Hematopoietic multipotent progenitor cell (in vitro differentiated cells): ENCODE measurements at places on chromosomes 3 and 15. TPM values are rescaled to one million over a fixed set of nuclear protein-coding genes. Genes with fewer than 3 reads are reported as not detected.
A peak's percentile ranks its signal among the peaks of the same experiment; 100 is the strongest.

The RUVBL1 gene
- 47.9 TPM for total RNA-seq

The CHRNA3 gene
- total RNA-seq, result not detected

The GCHFR gene
- total RNA-seq, result 25.3 TPM

The LIPC gene
- 0.27 TPM for total RNA-seq

DNA sequence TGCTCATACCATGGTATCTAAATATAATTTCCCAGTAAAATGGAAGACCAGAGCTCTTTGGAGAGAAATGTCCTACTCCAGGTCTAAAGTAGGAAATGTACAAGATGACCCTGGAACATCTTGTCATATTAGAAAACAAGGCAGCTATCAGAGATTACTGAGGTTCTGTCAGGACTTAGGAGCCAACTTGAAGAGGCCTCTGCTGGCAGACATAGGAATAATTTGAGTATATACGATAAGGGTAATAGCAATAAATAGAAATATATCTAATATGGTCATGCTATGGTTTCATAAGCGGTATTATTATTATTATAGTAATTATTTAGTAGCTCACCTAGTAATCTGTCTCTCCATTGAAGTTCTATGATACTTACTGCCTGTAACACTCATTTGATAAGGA lies 224.2 kb downstream of the SOX2 start:
- no peak for DNase-seq

- DNase-seq, result no peak
Observed at GRCh38 chr3:72368331-72368975, 479.8 kb downstream of the SHQ1 start.

- peak; percentile 36 for DNase-seq
Observed at GRCh38 chr3:61858054-61858453, 296.7 kb downstream of the PTPRG start.

DNA sequence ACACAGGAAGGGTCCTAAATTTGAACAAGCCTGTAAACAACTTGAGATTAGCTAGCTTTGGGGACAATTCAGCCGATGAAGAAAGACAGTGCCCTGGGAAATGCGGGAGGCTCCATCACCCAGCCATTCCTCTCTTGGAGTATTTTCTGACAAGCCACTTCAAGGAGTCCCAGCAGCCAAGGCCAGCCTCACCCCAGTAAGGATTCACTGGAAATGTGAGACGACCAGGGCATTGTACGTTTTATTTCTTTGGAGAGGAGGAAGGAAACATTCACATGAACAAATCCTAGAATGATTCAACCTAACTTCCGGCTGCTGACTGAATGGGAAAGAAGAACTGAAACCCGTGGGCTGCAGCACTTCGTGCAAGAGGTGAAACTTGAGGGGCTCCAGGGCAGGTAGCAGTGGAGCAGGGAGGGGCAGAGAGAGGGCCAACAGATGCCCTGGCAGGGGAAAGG lies 116.4 kb upstream of the ARHGEF3 start:
- DNase-seq, result no peak

GRCh38 chr15:38652998-38653397 lies 88.4 kb upstream of the RASGRP1 start:
- no peak for DNase-seq

- DNase-seq, result no peak
Observed at GRCh38 chr3:42014921-42015533, 53.1 kb upstream of the ULK4 start.

- no peak for DNase-seq
Observed at GRCh38 chr3:196774848-196775422, 35.3 kb downstream of the PAK2 start.

DNA sequence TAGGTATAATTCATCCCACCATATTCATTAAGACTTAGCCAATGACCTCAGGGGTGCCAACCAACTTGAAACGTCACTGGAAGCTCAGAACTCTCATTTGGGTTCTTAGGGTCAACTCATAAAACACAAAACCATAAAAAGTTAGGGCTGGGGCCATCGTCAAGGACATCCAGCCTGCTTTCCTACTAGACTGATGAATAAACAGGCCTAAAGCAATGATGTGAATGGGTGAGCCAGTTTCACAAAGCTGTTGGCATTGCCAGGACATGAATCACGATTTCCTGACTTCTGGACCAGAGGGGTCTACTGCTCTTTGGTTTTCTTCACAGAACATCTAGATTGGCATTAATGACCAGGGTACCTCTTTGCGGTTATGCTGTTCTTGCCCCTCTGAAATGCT lies 64.7 kb downstream of the EOMES start:
- no peak for DNase-seq

GRCh38 chr15:77581896-77582569 lies 50.7 kb downstream of the LINGO1 start:
- no peak for DNase-seq

GRCh38 chr3:14431917-14432834 lies 29.8 kb downstream of the SLC6A6 start:
- peak; percentile 97 for DNase-seq

DNA sequence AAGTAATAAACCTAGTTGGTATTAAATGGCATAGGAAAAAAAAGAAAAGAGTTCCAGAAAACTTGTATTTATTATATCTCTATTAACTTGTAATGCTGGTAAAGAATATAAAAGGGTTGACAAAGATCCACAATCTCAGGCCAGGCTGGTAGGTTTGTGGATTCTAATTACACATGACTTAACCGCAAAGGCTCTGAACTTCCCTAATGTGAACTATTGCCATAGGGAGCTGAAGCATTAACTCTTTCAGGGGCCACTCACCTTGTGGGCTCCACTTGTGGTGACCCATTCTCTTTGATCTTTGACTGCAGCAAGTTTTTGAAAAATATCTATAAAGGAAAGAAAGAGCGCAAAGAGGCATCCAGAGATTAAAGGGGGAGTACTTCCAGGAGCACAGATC lies 58.5 kb downstream of the NEK10 start:
- no peak for DNase-seq

The SEMA3F gene
- total RNA-seq, result 1.1 TPM

The GOLGA8S gene
- total RNA-seq, result 0.27 TPM

GRCh38 chr3:7205962-7206361 lies 345.0 kb downstream of the GRM7 start:
- DNase-seq, result peak; percentile 60

The IGSF11 gene
- under 0.01 TPM for total RNA-seq
